ENCODE measurements at places on chromosomes 6 and 20.

- DNase-seq: no peak
Observed at GRCh38 chr6:33875696-33876095, 71.9 kb upstream of the MLN start.

DNA sequence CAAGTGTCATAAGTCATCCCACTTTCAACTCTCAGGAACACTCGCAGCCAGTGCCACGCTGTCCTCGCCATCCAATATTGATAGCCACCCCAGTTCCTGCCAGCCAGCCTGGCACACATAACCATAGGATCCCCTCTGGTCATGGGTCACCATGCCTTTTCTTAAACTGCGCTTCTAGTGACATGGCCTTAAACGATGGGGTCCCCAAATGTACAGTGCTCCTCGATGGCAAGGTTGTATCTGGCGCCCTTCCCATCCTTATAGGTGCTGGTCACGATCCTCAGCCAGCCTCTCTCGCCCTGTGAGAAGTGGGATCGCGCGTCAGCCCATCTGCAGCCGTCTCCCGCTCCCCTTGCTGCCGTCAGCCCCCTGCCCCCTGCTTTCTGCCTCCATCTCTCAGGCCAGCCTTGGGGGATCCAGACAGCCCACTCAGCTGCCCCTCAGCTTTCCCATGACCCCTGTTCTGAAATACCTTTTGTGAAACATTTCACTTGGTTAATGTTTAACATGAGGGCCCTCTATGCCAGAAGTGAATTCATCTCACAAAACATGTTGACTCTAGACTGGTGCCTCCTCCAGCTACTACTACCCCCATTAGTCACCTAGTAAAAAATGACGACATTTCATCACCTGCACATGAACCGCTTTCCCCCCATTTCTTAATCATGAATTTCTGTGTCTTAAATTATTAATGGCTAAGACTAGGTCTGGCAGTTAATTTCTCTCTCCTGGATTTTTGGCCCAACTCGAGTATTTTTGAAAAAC lies 11.4 kb downstream of the CTSZ start:
- DNase-seq: no peak

DNA sequence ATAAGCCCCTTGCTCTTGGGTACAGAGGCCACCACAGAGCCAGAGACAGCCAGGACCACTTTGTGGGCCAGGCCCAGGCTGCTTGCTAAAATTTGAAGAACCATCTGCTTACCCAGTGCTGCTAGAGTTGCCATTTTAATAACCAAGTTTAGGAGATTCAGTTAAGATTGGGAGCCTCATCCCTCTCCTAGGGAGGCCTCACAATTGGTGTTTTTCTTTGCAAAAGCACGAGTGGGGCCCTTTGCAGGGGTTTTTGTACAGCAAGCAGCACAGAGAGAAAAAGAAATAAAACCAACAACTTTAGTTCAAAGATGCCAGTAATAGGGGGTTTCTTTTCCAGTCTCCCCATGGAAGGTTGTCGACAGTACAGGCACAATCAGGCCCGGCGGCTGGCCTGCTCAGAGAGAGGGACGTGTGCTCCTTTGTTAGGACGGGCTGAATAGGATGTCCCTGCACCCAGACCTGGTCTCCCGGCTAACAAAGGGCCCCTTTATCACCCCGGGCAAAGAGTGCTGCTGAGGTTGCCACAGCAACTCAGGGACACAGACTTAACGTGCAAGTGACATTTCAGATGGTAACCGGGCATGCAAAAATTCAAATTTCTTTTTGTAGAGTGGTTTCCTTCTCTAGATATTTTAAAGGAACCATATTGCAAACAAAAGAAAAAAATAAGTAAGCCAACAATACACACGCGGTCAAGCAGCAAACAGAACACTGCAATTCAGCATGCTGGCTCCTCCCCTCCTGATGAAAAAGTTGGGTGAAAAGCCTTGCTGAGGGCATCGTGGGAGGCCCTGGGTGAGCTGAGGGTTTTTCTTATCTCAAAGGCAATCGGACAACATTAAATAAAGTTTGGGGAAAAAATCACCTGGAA lies 10.5 kb upstream of the TOX2 start:
- no peak for DNase-seq

DNA sequence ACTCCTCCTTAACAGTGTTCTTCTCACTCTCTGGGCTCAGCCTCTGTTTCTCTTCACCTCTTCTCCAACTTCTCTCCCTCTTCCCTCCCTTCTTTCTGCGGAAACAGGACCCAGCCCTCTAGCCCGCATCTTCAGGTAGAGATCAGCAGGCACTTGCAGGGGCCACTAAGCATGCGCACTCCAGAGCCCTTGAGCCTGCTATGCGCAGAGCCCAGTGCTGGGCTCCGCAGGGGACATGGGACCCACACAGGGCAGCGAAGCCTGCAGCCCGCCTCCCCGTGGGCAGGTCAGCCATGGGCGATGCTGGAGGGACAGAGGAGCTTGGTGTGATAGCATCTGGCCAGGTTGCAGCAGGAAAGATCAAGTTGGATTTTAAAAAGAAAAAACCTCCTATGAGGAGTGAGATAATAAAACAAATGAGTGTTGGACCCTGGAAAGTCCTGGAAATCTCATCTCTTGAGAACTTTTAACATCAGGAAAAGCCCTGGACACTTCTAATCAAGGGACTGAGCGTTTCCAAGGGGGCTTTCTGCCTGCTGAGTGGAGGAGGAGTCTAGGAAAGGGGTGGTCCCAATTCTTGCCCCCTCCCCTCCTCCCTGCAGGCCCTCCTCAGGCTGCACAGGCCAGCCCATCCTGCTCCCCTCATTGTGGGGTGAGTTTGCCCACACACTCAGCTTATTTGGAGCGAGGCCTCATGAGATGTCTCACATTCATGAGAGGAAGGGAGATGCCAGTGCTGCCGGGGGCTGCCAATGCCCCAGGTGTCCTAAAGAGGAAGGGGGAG lies 71.9 kb downstream of the MDGA1 start:
- DNase-seq: no peak

DNA sequence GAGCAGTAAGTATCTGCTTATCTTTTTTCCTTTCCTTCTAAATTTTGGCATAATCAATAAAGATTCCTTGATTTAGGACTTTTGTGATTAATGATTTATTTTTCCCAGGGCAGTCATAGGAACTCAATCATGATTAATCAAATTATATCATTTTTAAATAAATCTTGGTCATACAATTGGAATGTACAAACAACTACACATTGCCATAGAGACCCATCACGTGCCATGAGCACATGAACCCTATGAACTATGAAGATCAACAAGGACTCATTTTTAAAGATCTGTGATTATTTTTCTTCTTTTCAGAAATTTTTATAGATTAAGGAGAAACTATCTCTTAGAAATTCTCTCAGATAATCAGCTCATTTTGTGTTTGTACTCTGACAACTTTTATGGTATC lies 622.4 kb downstream of the BCKDHB start:
- no peak for DNase-seq

DNA sequence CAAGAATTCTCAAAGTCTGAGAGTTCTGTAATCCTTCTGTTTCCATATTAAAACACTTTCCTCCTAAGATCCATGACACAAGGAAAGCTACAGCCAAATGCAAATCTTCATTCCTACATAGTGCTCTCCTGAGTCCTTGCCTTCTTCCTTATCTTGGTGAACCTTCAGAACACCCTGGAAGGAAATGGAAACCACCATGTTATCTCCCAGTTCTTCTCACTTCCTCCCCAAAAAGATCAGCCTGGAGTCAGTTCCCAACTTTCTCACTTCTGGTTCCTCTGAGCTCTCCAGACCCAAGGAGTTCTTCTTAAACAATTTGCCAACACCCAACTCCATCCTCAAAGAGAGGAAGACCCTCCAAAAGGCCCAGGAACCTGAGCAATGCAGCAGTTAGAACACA lies 193.3 kb upstream of the CCN2 start:
- DNase-seq: no peak

- no peak for DNase-seq
Observed at GRCh38 chr6:64672651-64673050, 1034.4 kb downstream of the EYS start.

- DNase-seq: no peak
Observed at GRCh38 chr6:12478921-12479320, 188.8 kb downstream of the EDN1 start.

DNA sequence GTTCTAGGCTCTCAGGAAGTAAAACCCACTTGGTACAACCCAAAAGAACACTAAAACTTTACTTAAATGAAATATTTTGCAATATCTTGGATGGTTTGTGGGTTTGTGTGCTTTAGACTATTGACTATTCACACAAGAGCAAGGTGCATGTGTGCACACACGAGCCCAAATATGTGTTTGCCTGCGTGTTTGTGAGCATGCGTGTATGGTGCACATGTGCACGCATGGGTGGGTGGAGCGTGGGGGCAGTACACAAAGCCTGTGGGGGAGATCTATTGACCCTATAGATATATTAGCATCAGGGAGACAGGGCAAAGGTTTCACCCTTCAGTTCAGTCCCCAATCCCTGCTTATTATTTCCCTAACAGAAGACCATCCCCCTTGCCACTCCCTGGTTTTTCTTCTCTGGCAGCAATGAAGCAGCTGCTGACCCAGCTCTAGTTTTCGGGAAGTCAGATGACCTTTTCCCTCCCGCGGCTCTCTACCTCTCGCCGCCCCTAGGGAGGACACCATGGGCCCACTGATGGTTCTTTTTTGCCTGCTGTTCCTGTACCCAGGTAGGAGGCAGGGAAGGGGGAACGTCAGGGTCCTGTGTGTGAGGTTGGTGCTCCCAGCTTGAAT lies at the start of gene C2:
TSS of gene C2 (plus strand) at position 476 of the 621 bp plus-strand sequence. CDS start at position 512, 36 bp downstream.
- no peak for DNase-seq

- no peak for DNase-seq
Observed at GRCh38 chr20:51939259-51939585, 136.9 kb upstream of the SALL4 start.

DNA sequence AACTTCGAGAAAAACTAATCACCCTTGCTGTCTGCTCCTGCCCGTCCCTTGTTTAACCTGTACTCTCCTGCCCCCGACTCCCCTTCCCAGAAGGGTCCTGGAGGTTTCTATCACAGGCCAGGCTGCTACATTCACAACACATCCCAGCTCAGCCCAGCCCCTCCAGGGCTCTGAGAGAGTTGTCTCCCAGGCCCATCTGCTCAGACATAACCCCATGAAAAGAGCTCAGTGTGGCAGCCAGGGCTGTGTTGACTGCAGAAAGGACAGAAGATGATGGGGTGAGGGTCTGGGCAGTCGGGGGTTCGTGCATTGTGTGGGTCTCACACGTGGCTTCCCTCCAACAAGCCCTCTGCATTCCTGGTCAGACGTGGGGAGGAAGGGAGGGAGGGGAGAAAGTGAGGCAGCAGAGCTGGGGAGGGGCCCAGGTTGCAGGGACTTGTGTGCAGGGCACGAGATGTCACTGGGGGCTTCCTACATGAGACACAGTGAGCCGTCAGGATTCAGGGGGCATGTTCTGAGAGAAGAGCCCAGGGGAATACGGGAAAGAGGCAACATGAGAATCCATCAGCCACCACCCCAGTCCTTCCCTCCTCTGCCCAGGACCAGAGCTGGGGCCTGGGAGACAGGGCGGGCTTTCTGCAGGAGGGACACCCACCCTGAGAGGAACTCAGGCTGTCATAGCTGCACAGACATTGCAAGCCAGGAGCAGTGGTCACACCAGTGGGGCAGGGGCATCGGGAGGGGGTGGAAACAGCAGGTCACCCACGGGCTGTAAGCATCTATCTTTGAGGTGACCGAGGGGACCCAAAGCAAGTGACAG lies 372.9 kb downstream of the PREX1 start:
- DNase-seq: no peak

DNA sequence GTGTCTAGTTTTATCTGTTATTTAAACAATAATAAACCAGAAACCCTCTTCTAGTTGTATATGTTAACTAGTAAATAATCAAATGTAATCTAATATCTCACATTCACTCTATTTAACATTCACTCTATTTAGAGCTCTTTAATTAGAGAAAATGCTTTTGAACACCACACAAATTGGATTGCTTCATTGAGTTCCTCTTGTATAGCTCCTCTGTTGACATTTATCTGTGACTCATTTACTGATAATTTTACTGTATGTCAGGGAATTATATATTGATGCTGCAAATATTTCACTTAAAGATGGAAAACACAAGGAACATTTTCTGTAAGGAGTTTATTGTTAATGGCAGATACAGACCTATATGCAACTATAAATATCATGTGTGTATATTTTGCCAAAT lies 594.6 kb downstream of the COL12A1 start:
- DNase-seq: no peak

GRCh38 chr6:104123227-104123626 lies 736.5 kb downstream of the HACE1 start:
- DNase-seq: no peak

- DNase-seq: no peak
Observed at GRCh38 chr6:106693418-106693817, 64.0 kb downstream of the QRSL1 start.

DNA sequence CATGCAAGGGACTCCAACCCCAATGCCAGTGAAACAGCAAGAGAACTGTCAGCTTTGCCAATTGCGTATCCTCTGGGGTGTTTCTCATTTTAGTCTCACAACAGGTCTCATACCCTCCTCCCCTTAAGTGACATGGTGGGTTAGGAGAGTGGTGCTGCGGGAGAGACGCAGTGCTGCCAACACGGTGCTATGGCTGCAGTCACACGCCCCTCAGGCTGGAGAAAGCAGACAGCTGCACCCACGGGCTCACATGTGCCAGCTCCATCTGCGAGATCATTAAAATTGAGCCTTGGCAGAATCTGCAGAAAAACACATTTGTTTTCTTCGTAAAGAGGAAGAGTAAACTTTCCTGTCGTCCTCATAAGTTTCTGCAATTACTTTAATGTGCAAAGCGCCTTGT lies 114.7 kb downstream of the ANKRD60 start:
- no peak for DNase-seq

DNA sequence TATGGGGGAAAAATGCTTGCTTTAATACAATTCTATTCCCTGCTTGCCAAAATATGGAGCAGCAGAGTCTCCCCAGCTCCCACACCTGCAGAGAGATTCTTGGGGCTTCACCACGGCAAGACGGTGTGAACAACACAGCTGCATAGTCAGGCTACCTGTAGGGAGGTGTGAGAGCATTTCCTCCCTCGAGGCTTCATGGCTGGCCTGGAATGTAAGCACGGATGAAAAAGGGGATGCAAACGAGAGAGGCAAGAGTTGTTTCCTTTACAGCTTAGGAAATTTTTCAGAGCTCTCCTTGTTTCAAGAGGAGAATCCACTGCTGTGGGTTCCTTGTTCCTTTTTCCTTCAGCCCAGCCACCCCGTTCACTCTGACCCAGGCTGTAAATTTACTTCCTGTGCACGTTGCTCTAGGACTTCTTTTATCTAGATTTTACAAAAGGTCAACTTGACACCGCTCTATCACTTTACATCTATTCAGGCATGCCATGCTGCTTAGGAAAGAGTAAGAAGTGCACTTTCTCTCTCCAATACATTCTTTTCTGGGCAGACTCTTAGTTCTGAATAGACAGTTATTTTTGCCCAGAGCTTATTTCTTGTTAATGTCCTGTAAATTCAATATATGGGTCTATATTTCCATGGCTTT lies 197.1 kb downstream of the KHDC1L start:
- DNase-seq: no peak

- DNase-seq: no peak
Observed at GRCh38 chr6:33160728-33161344, 31.4 kb downstream of the COL11A2 start.
